ENCODE measurements at places on chromosomes 1 and 21.
A peak's percentile ranks its signal among the peaks of the same experiment; 100 is the strongest.

DNA sequence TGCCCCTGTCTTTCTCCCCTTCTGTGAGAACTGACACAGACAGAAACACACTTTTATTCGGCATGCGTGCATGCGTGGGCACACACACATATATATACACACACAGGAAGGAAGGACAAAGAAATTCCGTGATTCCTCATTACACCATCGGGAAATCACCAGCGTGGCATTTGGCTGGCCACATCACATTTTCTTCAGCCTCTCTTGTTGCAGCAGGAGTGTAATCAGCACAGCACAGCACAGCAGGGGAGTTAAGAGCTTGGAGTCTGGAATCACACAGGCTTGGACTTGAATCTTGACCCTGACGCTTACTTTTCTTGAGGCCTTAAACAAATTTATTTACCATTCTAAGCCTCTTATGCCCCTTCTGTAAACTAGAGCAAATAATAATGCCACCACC lies 45.3 kb upstream of the EPHA8 start:
- no peak for DNase-seq

DNA sequence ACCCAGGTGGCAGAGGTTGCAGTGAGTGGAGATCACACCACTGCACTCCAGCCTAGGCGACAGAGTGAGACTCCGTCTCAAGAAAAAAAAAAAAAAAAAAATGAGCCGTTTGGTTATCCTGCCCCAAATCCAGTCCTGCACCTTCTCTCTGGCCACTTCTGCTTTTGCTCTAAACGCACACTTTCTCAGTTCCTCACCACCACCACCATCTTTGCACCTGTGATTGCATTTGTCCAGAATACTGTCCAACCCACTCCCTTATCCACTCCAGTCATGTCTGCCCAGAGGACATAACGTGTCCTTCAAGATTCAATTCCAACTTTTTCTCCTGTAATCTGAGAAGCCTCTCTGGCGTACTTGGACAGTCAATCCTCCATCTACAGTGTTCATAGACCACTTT lies 2.2 kb upstream of the NEK2 start:
- no peak for DNase-seq

- peak; percentile 85 for DNase-seq
Observed at GRCh38 chr1:181141431-181141910, 53.0 kb downstream of the IER5 start.

- no peak for DNase-seq
Observed at GRCh38 chr1:33004613-33005012, 32.1 kb downstream of the AK2 start.

DNA sequence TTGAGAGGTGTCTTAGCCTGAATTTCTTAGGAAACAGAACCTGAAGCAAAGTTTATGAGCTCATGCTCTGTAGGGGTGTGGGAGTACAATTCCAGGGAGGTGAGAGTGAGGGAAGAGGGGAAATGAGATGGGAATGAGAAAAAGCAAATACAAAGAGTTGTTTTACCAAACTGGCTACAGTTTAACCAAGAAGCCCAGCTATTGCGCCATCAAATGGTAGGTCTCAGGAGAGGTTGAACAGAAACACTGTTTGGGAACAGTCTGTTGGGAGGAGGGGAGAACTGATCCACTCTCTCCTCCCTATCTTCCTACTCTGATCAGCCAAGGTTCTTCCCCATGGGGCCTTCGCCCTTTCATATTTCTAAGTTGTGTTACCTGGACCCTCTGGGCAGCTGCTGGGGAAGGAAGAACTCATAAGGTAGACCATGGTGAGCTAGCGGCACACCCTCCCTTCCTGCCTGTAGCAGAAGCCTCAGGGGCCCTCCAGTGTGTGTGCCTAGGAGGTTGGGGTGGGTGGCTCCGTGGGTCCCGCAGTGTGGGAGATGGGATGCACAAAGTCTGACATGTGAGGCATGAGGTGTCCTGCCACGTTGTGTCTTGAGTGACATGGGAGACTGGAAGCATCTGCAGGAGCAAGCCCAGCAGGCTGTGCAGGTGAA lies 120.5 kb downstream of the UCK2 start:
- no peak for DNase-seq

DNA sequence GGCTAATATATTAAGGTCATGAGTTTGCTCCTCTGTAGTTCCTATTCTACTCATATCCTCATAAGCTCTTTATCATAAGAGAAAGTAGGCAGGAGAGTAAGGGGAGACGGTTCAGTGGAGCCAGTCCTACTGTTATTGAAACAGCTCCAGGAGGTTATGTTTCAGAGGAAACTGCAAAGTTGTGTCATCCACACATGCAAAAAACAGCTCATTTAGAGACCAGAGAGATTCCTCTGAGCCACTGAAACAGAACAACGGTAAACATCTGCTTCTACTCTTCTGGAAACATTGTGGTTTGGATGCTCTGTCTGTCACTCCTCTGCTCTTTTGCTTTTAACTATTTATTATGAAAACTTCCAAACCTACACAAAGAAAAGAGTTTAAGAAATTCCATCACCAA lies 66.3 kb upstream of the PPP2R5A start:
- DNase-seq: no peak

- no peak for DNase-seq
Observed at GRCh38 chr21:40276001-40276400, 408.8 kb downstream of the PCP4 start.

DNA sequence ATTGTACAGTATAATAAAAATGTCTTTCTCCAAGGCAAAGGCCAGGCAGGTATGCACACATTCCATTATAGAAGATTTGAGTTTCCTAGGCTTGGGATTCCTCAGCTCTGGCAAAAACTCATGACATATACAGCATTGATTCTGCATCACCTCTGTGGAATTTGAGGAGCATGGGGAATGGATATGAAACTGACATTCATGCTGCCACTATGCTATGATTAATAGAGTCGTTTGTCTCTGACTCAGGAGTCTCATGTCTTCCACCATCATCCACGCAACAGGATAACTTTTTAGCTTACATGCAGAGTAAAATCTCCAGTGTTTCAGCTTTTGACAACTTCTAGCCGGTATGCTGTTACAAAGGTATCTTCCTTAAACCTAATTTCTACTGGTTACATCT lies 49.8 kb upstream of the ADORA3 start:
- no peak for DNase-seq

GRCh38 chr21:44487831-44488230 lies 32.5 kb downstream of the LRRC3 start:
- DNase-seq: no peak

DNA sequence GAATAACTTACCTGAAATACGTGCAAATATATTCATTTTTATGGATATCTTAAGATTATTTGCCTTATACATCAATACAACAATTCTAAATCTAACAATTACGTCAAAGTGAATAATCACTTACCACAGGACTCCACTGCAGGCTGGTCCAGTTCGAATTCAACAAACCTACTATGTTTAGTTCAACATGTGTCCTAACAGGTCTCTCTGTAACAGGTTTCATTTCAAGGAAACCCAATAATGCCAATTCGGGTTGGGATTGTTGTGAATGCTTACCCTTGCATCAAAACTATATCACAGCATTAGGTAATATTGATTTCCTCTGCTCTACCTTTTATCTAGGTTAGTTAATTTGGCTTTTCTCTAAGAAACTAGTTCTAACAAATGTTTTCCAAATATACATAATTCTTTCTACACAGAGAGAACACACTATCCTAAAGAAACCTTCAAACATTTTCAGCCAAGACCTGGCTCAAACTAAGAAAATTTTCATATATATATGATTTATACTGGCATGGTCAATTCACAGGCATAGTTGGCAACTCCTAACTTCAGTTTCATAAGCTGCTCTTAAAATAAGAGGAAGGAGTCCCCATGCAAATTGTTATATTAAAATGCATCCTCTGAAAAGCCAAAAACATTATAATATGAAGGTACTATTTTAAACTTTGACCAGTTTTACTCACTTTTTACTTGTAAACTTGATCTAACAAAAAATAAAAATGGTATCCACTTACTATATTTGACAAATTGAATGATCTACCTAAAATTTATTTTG lies 4.5 kb downstream of the IVNS1ABP start:
- no peak for DNase-seq

- DNase-seq: no peak
Observed at GRCh38 chr1:75423616-75424015, 187.3 kb downstream of the SLC44A5 start.

GRCh38 chr1:169288011-169288414 lies 79.6 kb downstream of the NME7 start:
- no peak for DNase-seq

GRCh38 chr1:151935154-151935553 lies 25.8 kb upstream of the THEM4 start:
- no peak for DNase-seq

GRCh38 chr21:24470852-24471251 lies 1136.4 kb downstream of the MRPL39 start:
- no peak for DNase-seq

GRCh38 chr1:84166797-84167196 lies 22.7 kb downstream of the PRKACB start:
- DNase-seq: no peak

GRCh38 chr21:32322103-32322502 lies 23.4 kb downstream of the MRAP start:
- DNase-seq: no peak

DNA sequence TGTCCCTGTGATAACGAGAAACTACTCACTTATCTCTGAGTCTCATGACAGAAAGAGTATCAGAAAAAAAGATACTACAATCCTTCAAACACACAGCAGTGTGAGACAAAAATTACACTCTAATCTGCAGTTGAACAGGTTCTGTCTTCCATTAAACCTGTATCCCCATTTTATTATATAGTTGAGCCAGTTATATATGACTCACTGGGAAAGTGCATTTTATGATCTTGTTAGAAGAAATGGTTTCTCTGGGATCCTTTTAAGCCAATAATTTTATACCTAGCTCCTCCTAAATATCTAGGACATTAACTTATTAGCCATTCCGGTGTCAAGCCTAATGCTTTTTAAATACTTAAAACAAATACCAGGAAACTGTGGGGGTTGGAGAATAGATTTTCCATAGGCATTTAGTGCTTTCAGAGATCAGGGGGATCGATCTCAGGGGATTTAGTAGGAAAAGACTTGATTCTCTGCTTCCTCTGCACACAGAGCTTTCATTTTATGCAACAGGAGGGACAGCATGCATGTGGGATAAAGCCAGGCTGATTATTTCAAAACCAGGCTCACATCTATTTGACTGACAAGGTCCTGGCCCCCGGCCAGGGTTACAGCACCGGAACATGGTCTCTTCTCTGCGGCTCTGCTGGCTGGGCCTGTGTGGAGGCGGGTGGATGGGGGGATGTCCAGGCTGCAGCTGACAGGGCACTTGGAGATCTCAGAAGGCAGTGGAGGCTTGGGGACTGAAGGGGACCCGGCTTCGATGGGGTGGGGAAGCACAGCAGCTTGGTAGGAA lies 310.6 kb downstream of the DISC1 start:
- DNase-seq: no peak

GRCh38 chr1:179824265-179824664 lies 53.3 kb downstream of the TOR1AIP2 start:
- no peak for DNase-seq

GRCh38 chr1:181768211-181768929 lies 285.1 kb downstream of the CACNA1E start:
- no peak for DNase-seq

DNA sequence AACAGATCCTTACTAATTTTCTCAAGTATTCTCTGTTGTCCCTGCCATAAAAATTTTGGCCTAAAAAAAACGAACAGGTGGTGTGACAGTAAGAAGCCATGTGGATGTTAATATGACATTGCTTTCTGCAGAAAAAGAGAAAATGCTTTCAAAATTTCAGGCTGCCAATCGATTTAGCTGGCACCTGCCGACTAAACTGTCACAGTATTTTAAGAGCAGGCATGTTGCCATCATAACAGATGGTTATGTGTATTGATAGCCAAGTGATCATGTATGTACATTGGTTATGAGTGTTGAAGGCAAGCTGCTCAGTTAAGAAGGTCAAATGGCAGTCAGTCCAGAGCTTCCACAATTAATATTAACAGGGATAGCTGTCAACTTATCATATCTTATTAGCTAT lies 1017.0 kb downstream of the MRPL39 start:
- DNase-seq: no peak

GRCh38 chr1:1197551-1198422 lies 8.6 kb downstream of the TNFRSF18 start:
- DNase-seq: no peak

GRCh38 chr1:152018537-152018936 lies 18.3 kb downstream of the S100A11 start:
- no peak for DNase-seq

DNA sequence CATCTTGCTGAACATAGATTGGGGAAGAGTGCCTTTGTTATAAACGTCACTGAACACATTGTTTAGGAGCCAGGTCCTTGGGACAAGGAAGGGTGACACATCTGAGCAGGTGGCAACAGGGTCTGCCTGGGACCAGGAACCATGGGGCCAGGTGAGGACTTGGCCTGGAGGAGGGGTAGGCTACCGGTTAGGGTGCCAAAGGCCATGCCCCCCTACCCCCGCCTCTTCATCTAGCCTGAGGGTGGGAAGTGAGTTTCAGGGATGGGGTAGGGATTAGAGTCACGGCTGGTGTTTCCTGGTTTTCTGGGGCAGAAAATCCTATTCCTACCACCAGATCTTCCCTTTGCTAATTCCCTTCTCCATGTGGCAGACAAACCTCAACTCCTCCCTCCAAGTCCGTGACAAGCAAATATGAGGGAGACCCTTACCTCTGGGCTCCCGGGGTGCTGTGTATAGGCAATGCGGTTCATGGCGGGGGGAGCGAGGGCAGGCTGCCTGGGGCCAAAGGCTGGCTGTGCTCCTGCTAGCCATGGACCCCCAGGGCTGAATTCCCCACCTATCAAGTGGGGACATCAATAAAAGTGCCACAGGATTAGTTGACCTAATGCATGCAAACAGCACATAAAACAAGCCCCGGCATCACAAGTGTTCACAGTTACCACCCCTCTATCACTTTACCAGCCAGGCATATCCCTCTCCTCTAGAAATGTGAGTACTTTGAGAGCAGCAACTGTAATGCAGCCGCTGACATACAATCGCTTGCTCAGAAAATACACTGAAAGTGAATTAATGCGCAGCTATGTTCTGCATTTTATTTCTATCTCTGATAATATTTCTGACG lies 14.5 kb downstream of the CD247 start:
- no peak for DNase-seq

- DNase-seq: peak; percentile 80
Observed at GRCh38 chr1:154324669-154325582, at the start of gene ATP8B2. ATP8B2 (plus strand) TSS chr1:154325525; CDS start chr1:154328142, 2,617 bp downstream.

- peak; percentile 54 for DNase-seq
Observed at GRCh38 chr1:172180501-172181285, 239.8 kb upstream of the C1orf105 start.

GRCh38 chr1:21618561-21619374 lies 50.4 kb downstream of the RAP1GAP start:
- no peak for DNase-seq

GRCh38 chr1:60678391-60678790 lies 404.0 kb upstream of the NFIA start:
- DNase-seq: no peak

Data from CD4-positive, CD25-positive, alpha-beta regulatory T cell (primary cell).